ENCODE measurements at places on chromosomes 6 and 20.

GRCh38 chr6:149198265-149198664, 119.2 kb upstream of the TAB2 start:
- no peak for DNase-seq

GRCh38 chr6:144944106-144944505, 659.0 kb downstream of the UTRN start:
- no peak for DNase-seq

GRCh38 chr6:8934318-8934717, 499.0 kb upstream of the SLC35B3 start:
- DNase-seq: no peak

DNA sequence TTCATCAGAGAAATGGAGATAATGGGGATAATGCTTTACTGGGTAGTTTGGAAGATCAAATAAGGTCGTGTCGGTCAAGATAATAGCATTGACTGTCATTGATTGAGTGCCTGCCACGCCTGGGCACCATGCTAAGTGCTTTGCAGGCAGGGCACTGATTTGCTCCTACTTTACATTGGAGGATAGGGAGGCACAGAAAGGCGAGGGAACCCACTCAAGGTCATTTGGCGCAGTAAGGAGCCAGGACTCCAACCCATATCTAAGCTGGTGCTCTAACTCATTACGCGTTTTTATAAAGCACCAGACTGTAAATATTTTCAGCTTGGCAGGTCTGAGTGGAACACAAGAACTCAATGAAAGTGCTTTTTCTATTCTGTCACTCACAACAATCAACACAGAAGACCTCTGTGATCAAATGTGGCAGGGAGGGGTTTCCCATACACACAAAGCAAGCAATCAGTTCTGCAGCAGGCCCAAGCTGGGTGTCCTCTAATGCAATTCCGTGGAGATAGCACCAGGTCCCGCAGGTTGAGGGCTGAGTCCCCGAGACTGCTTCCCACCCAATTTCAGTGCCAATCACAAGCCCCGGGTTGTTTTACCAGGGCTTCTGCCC, 373.6 kb downstream of the CDH26 start:
- DNase-seq: no peak

- no peak for DNase-seq
Observed at GRCh38 chr6:34236131-34236442, 586 bp upstream of the HMGA1 start.

DNA sequence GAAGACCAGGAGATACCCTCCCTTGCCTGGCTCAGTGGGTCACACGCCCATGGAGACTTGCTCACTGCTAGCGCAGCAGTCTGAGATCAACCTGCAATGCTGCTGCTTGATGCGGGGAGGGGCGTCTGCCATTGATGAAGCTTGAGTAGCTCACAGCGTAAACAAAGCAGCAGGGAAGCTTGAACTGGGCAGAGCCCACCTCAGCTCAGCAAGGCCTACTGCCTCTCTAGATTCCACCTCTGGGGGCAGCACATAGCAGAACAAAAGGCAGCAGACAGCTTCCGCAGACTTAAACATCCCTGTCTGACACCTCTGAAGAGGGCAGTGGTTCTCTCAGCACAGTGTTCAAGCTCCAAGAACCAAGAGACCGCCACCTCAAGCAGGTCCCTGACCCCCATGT, 271.3 kb downstream of the ESR1 start:
- DNase-seq: no peak

GRCh38 chr20:40477805-40478204, 211.2 kb downstream of the MAFB start:
- DNase-seq: no peak

- no peak for DNase-seq
Observed at GRCh38 chr20:38272398-38272797, 11.9 kb upstream of the KIAA1755 start.

- no peak for DNase-seq
Observed at GRCh38 chr20:62696989-62697388, 11.6 kb upstream of the NTSR1 start.

DNA sequence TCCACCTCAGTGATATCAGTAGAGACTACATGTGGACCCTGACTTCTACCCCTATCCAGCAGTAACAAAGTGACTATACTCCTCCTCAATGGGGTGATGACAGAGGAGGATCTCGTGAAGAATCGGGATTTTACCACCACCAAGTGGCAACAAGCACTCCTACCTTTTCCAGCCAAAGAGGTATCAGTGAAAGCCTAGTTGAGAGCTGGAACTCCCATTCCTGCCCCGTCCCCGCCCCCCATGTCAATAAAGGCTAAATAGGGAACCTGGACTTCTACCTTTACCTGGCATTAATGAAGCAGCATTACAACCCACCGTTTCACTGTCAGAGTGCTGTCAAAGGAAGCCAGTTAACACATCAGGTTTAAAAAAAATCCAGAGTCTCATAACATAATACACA, 45.3 kb downstream of the RNF24 start:
- DNase-seq: no peak

DNA sequence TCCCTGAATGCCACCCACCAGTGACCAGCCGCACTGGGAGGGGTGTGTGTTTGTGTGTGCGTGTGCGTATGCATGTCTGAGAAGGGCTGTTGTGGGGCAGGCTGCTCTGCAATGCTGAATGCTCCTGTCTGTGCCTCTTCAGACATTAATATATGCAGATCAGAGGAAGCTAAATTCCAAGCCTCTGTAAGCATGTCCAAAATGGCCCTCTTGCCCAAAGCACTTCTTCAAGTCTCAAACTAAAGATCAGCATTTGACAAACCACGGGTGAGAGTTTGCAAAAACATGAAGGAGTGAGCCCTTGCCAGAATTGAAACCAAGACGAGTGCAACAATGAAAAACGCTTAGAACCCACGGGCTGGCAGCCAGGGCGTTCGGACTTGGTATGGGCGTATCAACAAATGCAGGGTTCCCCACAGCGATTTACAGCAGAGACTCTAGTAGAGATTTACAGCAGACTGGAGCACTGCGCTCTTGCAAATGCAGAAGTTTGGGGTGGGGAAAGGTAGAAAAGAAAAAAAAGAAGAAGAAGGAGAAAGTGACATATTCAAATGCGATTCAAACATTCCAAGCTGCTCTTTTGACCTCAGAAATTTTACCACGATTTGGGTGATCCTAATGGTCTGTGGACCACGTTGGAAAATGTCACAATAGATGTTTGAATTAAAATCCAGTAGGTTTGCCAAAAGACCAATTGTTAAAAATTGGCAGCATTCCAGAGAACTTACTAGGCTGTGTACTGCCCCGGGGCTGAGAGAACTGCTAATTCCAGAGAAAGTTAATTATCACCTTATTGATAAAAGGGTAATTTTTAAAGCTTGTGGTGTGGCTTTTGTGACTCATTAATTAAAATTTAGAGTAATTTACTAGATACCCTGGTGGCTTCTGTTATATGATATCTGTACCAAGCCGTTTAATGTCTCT, 3.5 kb downstream of the SCML4 start:
- peak; percentile 69 for DNase-seq

GRCh38 chr6:88808381-88808780, 155.0 kb downstream of the RNGTT start:
- no peak for DNase-seq

- DNase-seq: peak; percentile 79
Observed at GRCh38 chr6:26312501-26313397, 52.2 kb upstream of the BTN3A2 start.

DNA sequence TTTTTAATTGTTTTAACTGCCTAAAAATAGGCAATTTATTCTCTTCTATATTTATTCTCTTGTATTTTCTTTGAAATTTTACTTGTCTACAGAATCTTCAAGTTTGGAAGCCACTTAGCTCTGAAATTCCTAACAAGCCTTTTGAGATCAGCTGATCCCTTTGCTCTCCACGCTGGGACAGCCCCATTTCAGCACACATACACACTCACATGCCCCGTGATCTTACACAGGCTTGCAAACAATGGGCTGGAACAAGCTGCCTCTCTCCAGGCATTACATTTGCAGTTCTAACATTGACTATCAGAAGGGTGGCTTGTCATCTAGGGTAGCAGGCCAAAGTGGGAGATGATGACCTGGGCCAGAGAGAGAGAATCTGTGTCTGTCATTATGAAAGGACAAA, 62.1 kb upstream of the RAB32 start:
- DNase-seq: no peak

- peak; percentile 88 for DNase-seq
Observed at GRCh38 chr20:47360297-47361056, 4.0 kb upstream of the ZMYND8 start.

DNA sequence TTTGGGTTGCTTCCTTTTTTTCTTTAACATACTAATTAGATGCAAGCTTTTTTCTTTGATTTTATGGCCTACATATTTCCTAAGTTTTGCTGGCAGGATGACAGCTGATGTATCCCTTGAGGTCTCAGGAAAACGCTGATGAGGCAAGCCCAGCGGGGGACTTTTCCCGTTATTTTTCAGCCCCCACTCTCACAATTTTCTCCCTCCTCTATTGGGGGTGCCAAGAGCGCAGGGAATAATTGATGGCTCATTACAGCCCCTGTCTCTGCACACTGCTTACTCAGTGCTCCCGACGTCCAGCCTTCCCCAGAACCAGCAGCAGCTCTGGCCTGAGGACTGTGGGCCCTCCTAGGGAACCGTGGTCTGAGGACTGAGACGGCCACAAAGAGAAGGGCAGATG, 38.6 kb upstream of the VSTM2L start:
- DNase-seq: no peak

DNA sequence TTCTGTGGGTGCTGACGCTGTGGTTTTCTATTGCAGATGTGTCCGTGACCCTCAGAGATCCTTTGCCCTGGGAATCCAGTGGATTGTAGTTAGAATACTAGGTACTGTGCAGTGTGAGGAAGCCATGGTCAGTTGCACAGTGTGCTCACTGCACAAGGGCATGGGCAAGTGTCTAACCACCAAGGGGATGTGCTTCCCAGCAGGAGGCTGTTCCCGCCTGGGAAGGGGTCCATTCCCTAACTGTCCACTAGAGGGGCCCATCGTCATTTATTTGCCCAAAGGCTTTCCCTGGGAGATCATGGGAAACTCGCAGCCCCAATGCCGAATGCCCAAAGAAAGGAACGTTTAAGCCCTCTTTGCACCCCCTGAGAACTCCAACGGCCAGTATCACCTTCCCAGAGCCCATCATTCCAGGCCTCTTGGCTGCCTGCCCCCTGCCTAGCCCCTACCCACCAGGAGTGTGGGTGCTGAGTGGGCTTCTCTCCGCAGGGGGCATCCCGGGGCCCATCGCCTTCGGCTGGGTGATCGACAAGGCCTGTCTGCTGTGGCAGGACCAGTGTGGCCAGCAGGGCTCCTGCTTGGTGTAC, 26.2 kb downstream of the SLCO4A1 start:
- peak; percentile 63 for DNase-seq

GRCh38 chr20:58981628-58982364, 740 bp downstream of the NELFCD start:
- no peak for DNase-seq

- DNase-seq: no peak
Observed at GRCh38 chr6:1070085-1070521, 241.8 kb upstream of the FOXQ1 start.

GRCh38 chr20:17747431-17747846, 47.7 kb downstream of the BANF2 start:
- DNase-seq: no peak

- DNase-seq: peak; percentile 66
Observed at GRCh38 chr20:15818651-15819071, 754.6 kb downstream of the KIF16B start.

GRCh38 chr20:32037929-32038328, 14.1 kb upstream of the HCK start:
- no peak for DNase-seq

GRCh38 chr6:94130478-94130877, 711.1 kb upstream of the EPHA7 start:
- DNase-seq: no peak

GRCh38 chr20:55597526-55597925, 407.8 kb downstream of the CBLN4 start:
- no peak for DNase-seq

DNA sequence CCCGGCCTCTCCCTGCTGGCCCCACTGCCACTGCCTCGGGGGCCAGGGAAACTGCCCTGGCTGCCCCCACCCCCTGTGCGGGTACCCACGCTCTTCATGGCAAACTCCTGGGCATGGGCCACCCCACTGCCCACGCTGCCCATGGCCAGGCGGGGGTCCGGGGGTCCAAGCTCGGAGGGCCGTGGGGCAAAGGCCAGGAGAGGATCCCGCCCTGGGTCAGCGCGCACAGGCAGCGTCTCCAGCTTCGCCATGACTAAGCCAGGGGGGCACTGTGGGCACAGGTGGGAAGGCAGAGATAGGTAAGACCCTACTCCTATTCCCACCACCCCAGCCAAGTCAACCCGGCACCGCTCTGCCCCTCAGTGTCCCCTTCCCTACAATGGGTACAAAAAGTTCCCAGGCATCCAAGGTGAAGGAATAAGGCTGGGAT, 6.4 kb downstream of the LZTS3 start:
- DNase-seq: no peak

GRCh38 chr6:127900935-127901334, at the start of gene THEMIS:
Gene THEMIS (minus strand): TSS chr6:127901058. CDS start chr6:127900932, 126 bp downstream.
- DNase-seq: no peak

- no peak for DNase-seq
Observed at GRCh38 chr6:40860443-40860842, 178.6 kb downstream of the UNC5CL start.

DNA sequence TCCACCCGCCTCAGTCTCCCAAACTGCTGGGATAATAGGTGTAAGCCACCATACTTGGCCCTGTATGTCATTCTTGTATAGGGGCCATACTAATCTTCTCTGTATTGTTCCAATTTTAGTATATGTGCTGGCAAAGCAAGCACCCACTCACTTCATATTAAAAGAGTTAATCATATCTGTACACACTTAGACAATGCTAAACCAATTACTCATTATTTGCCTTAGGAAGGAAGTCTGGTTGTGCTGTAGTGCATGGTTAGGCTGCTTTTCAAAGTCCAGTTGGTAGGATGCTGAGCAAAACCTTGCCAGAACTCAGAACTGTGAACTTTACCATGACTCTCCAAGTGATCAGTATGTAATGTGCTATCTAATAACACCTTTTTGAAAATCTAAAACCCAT, 88.6 kb downstream of the LIN28B start:
- DNase-seq: no peak

DNA sequence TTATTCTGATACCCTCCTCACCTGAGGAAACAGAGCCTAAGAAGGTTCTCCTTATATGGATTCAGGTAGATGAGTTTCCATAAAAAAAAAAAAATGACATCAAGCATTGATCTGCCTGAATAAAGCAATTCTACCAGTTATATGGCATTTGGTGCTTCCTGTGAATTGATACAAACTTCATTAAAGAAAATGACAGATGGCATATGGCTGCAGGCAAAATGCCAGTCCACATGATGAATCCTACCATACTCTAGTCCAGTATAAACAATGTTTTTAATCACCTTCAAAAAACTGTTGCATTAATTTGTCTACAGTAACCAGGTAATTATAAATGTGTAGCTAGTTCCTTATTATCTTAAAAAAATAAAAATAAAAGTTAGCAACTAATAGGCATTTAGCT, 559.2 kb upstream of the FLRT3 start:
- DNase-seq: no peak

DNA sequence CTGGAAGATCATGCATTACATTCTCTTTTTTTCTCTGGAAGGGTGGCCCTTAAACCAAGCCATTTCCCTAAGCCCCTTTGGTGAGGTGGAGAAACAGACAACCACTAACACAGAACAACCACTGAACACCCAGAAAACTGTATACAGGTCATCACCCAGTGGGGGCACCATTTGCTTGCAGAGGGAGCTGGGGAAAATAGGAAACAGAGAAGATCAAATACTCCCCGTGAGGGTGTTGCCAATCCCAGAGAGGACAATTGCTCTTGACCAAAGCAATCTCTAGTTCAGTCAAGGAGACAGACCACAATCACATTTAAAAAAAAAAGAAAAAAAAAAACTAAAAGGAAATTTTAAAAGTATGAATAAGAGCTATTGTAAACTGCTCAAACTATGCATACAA, 865 bp upstream of the DAAM2 start:
- DNase-seq: no peak
